ENCODE measurements at places on chromosomes 11 and 22. TPM values are rescaled to one million over a fixed set of nuclear protein-coding genes. Genes with fewer than 3 reads are reported as not detected.

DNA sequence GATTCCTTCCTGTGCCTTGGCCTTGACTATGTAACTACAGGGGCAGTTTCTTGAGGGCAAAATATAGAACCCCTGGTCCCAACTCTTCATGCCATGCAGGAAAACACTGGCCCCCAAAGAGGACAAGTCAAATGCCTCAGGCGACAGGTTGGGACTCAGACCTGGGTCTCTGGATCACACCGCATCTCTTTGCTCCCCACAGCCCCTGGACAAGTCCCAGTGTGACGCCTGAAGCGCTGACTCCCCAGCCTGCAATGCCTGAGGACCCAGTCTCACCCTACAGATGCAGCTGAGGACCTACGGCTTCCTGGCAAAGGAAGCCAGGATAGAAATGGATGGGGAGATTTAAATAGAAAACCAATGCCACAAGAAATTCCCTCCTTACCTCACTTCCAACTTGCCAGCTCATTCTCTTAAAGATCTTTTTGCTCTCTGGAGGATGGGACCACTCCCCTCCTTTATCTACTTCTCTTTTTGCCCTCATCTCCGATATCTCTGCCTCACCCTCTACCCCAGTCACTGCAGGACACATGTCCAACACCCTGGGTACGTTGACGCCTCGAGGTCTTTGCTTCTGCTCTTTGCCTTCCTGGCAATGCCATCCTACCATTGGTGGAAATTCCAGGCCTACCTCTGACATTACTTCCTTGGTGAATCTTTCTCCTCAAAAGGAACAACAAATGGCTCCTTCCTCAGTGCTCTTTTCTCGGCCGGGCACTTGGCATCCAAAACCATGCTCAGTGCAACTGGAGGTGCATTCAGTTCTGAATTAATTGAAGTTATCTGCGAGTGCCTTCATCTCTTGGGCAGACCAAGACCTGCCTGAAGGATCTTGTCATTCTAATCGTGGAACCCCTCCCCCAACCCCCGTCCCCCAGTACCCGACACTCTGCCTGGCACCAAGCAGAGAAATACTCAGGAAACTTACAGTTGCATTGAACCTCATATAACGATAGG is 2.0 kb upstream of the PRDM11 start:
- no peak for DNase-seq

DNA sequence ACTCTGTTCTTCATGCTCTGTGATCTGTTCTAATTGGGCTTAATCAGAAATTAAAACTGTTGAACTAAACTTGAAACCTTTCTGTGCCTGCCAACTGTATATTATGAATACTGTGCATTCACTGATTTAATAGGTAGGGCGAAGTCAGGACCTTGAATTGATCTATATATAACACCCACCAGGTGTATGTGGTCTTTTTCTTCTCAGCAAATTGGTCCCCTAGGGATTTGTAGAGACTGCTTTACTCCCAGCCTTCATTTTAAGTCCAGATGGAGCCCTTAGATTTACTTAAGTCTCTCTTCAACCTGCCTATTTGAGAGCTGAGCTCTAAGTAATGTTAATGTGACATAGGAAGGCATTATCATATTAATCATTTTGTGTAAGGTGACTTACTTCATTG is 257.5 kb downstream of the TMEM135 start:
- DNase-seq, result no peak

- no peak for DNase-seq
These were observed 9.4 kb downstream of the MMP7 start for GRCh38 chr11:102521121-102521520.

DNA sequence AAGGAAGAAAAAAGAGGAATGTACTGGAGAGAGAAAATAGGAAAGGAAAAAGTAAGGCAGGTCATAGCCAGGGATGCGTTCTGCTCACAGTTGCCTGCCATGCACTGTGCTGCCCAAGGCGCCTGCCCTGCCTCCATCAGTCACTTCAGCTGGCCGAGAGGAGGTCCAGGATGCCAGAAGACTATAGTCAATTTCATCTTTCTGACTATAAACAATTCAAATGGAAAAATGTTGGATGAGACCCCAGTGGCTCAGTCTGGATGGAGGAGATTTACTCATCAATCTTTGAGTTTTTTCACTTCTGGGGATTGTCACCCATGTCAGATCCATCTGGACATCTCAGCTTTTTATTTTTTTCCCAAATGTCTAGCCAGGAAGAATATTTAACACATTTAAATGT is 36.7 kb upstream of the CLMP start:
- DNase-seq, result no peak

OR51E1 gene
- total RNA-seq, result 0.67 TPM

SLC35F2 gene
- 13.2 TPM for total RNA-seq

MMP1 gene
- 0.20 TPM for total RNA-seq
